CD4-positive, alpha-beta T cell treated with Interleukin-15 for 1 hour (primary cell): ENCODE measurements at places on chromosomes 2 and 18.

- no peak for DNase-seq
Observed at GRCh38 chr18:507636-508035, 7.1 kb upstream of the COLEC12 start.

- DNase-seq: no peak
Observed at GRCh38 chr2:108910011-108910431, 79.0 kb downstream of the EDAR start.

DNA sequence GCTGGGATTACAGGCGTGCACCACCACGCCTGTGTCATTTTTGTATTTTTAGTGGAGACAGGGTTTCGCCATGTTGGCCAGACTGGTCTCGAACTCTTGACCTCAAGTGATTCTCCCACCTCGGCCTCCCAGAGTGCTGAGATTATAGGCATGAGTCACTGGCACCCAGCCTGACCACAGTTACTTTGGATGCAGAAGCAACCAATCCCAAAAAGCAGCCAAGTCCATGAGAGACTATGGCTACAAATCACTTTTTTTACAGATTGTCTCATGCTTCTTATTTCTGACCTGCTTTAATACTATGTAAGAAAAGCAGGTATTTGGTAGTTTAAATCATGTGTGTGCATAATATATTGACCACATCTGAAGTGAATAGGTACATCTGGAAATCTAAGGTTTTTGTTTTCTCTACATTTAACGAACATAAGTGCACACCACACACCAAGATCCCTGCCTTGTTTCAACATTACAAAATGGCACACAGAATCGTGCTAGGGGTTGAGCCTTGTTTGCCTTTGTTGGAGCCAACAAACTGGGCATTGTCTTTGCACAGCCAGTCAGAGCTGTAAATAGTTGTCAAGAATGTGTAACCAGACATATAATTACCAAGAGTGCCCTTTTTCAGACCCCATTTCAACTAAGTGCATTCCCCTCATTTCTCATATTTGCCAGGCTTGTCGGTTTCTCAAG, 18.3 kb upstream of the MAP4K4 start:
- no peak for DNase-seq

DNA sequence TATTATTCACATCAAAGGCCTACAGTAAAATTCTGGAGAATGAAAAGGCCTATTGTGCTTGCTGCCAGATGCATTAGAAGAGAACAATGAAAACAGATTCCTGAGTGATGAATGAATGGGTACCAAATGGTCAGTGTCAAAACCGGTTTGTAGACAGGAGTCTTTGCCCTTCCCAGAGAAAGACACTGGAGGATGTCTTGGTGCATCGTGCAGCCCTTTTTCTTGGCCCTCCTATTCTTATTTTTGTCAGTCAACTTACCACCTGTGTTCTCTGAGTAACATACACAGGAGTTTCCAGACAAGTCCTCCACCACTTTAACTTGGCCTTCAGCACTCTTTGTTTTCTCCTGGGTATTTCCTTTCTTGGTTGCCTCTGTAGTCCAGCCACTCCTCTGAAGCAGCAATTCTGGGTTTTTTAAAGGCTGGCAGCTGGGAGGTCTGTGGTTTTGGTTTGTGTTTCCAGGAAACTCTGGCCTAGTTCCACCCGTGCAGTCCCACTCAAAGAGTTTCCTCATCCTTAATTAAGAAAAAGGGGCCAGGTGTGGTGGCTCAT, 29.4 kb downstream of the PSTPIP2 start:
- no peak for DNase-seq

- no peak for DNase-seq
Observed at GRCh38 chr2:715854-716560, 38.8 kb upstream of the TMEM18 start.

- DNase-seq: no peak
Observed at GRCh38 chr2:47313141-47313691, 89.7 kb upstream of the MSH2 start.
